Mesothelial cell of epicardium (in vitro differentiated cells): ENCODE measurements at places on chromosomes 6 and 20.
A peak's percentile ranks its signal among the peaks of the same experiment; 100 is the strongest.

DNA sequence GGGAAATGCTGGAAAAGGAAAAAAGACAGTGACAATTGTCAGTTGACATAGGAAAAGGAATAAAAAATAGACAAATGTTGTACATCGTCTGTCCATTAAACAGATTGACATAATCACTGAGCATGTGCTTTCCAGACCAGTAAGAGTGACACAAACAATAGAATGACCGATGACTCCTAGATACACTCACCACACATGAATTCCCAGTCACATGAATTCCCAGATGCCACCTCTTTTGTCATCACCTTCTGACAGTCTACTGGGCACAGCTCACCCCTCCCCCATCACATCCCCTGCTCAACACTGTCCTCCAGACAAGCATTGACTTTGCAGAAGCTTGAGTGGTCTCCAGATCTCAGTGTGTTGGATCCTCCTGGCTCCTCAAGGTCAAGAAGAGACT is 25.9 kb downstream of the POM121L2 start:
- DNase-seq, result no peak

DNA sequence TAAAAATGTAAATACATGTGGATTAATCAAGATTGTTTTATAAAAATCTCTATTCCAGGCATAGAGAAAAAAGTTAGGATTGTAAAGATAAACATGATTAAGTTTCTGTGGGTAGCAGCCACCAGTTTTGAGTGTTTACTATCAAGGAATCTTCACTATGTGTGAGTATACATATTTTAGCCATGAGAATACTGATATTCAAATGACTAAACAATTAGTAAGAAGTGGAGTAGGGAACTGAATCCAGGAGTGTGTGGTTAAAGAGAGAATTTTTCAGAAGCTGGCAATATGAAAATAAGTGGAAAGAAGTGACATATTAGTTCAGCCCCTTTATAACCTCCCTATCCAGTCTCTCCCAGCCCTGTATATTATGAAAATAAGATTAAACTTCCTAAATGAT is 10.3 kb downstream of the ELOVL2 start:
- DNase-seq, result no peak

DNA sequence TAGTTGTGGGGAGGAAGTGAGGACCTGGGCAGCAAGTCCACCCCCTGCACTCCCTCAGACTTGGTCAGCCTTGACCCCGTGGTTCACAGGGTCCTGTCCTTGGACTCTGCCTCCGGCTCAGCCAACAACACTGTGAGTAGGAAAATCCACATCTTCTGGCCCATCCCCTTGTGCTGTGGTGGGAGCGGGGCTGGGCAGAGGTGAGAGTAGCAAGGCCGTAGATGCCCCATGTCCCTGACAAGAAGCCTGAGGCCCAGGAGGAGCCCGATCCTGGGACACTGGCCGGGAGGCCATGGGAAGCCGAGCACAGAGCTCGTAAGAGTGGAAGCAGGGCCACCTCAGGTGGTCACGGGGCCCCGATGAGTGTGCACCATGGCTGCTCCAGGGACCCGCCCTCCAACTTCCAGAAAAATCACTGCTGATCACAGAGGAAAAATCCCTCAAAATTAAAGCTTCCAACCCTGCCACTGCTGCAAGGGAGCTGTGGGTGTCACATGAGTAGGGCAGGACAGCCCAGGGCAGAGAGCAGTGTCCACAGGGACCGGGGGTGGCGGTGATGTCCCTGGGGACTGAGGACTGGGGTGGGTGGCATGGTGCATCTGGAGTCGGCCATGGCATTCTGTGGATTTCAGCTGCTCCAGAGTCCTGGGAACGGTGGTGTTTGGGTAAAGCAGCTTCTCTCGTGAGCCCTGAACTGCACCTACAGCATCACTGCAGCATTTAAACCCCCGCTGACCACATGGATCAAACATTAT is 189.4 kb downstream of the DLL1 start:
- DNase-seq, result no peak

GRCh38 chr20:11216451-11217314 is 542.9 kb upstream of the JAG1 start:
- DNase-seq, result no peak

DNA sequence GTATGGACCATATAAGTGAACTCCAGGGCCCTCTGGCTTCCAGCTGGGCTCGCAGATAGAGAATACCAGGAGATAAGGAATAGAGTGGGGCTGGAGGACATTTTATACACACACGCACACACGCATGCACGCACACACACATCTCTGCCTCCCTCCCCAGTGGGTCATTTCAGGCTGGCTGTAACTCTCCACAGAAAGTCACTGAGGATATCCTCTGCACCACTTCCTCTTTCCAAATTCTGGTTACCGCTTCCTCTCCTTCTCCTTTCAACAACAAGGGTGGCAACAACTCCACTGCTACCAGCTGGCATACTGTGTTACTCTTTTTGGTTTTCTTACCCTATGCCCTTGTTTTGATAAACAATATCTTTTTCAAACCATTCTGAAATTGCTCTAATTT is 280.2 kb downstream of the COL12A1 start:
- no peak for DNase-seq

DNA sequence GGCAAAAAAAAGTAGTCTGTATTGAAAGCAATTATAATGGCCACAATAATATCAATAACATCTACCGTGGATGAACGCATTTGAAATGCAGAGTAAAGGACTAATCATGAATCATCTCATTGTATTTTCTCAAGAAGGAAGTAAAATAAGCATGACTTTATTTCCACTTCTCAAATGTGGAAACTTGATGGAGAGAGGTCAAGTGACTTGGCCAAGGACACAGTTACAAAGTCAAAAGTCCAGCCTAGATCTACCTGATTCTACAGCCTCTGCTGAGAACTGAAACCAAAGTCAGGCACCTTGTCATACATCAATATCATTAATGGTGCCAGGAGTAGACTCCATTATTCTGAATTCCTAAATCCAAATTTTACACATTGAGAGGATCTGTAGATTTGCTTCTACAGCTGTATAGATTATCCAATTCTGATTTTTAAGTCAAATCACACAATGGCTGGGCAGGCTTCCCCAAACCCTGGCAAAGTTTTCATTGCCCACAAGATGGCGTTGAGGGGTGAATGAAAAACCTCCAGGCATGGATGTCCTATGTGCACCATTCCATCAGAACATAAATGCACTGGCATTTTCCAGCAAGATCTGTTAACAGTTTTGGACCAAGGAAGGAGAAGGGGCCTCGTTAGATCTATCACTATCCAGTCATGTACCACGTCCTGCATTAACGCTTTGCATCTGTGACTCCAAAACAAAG is 423.1 kb downstream of the MAFB start:
- DNase-seq, result no peak

GRCh38 chr6:166167801-166168615 is at the start of gene TBXT:
Gene TBXT, minus strand, starts transcription at chr6:166167851. Its CDS starts 260 bp downstream, at chr6:166167591.
- no peak for DNase-seq

DNA sequence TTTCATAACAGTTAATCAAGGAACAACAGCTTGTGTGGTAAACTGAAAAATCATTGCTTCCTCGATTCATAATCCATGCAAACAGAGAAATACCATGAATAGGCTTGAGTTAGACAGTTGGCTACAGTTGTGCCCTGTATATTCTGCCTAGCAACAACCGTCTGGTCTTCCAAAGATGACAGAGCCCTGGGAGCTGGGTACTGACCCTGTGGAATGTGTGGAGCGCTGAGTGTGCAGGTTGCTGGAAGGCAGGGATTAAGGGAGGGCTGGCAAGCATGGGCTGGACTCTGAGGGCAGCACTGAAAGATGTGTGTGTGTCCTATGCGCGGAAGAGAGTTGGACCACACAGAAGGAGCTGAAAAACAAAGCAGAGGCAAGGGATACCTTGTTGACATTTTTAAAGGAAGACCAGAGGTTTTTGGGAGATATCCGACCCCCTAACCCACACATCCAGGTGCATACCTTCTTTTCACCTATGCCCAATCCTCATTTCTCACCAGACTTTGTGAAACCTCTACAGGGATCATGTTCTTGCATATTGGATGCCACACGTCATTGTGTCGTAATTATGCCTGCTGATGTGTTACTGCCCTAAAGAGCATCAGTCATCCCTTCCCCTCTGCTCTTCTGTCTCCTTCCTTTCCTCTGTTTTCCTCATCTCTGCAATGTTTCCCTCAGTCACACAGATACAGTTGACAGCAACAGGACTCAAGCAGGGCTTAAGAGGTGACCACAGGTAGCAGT is 58.2 kb upstream of the VGLL2 start:
- DNase-seq, result no peak

GRCh38 chr20:37615340-37616109 is 78.3 kb upstream of the CTNNBL1 start:
- DNase-seq, result no peak

GRCh38 chr20:57433657-57434389 is 42.6 kb downstream of the RBM38 start:
- no peak for DNase-seq

- DNase-seq, result peak; percentile 21
Observed at GRCh38 chr20:50762435-50763220, 31.2 kb downstream of the PARD6B start.

DNA sequence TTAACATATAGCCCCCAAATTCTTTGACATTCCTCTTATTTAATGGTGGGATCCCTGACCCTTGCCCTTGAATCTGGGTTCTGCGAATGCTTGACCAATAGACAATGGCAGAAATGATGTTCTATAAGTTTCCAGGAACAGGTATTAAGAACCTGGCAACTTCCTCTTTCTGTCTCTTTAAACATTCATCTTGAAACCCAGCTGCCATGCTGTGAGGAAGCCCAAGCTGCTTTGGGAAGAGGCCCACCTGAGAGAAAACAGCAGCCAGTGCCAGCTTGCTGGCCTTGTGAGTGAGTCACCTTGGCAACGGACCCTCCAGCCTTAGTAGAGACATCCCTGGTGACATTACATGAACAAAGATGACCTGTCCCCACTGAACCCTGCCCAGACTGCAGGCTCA is 45.2 kb upstream of the RALY start:
- no peak for DNase-seq

DNA sequence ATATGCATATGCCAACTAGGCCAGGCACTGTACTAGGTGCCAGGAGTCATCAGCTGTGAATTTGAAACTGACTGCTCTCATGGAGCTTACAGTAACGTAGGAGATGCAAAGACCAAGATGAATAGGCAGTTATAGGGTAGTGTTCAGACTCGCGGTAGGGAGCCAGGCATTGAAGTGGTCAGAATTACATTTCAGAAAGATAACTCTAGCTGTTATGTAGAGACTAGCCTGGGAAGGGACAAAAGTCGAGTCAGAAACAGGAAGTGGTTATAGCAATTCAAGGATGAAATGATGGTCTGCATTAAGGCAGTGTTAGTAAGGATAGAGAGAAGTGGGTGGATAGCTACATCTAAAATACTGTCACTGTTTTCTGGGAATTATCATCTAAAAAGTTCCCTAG is 56.6 kb downstream of the PCMT1 start:
- no peak for DNase-seq

DNA sequence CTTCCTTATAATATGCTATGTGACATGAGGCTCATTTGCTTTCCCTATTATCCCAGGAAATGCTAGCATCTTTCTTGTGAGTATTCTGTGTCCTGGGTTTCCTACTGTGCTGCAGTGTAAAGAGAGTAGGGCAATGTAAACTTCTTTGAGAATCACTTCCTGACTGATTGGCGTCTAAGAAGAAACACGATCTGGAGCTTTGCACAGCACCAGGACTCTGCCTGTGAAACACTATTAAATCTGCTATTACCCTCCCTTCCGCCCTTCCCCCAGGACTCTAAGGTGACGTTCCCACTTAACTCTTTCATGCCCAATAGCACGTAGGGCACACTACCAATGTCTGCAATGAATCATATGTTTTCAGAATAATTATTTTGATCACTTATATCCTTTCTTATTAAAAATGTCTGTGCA is 607.3 kb upstream of the CITED2 start:
- DNase-seq, result no peak

DNA sequence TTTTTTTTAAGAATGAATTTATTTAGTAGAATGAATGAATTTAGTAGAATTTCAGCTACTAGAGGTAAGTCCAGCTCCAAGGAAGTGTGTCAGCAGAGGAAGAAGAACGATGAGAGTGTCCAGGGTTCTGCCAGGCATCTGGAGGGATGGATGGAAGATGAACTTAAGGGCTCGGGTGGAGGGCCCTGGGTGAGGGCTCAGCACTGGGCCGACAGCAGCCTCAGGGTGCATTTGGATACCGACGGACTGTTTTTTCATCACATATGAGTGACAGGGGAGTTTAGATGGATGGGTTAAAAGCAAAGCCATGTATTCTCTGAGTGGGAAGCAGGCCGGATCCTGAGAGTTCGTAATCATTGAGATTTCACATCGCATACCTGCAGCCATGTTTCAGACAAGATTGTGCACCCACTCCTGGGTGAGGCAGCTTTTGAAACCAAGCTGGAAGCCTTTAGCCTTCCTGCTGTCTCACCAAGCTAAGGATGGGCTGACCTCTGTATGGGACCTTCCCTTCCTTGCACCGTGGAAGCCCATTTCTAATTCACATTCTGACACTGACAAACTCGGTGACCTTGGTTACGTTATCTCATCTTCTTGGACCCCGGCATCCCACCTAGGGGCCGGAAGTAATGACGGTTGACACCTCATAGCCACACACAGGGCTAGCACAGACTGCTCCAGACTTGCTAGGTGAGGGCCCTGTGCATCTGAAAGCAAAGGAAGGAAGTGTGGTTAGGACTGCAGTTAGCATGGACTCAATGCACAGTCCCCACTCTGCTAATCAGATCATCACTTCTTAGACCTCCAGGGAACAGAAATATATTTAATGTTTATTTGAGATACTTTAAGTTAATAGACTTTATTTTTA is 228.5 kb downstream of the SLC24A3 start:
- DNase-seq, result no peak

- DNase-seq, result no peak
Observed at GRCh38 chr6:113356139-113356538, 501.0 kb upstream of the MARCKS start.

DNA sequence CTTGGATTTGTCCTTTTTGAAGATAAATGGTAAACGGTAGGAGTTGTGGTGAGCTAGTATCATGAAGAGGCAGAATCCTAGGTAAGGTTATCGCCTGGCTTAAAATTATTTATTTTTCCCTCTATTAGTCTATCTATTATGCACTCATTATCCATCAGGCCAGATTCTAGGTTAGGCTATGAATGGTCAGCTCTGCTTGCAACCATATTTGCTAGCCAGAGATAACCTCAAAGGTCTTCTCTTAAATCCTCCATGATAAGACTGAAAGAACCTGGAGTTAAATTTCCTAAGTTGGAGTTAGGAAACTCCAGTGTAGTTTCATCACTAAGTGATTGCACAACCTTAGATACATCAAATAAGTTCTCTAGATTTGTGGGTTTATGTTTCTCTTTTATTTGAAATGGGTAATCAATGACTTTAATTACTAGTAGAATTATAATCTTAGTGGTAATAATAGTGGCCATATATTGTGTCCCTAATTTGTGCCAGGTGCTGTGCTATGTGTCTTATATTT is 302.1 kb upstream of the RUNX2 start:
- DNase-seq, result no peak

- DNase-seq, result no peak
Observed at GRCh38 chr6:119957195-119957594, 607.6 kb upstream of the MAN1A1 start.

- no peak for DNase-seq
Observed at GRCh38 chr20:15618912-15619311, 954.3 kb downstream of the KIF16B start.
